ENCODE measurements at places on chromosomes 5 and 9.

GRCh38 chr9:81086416-81086815 lies 602.9 kb downstream of the TLE1 start:
- no peak for DNase-seq

DNA sequence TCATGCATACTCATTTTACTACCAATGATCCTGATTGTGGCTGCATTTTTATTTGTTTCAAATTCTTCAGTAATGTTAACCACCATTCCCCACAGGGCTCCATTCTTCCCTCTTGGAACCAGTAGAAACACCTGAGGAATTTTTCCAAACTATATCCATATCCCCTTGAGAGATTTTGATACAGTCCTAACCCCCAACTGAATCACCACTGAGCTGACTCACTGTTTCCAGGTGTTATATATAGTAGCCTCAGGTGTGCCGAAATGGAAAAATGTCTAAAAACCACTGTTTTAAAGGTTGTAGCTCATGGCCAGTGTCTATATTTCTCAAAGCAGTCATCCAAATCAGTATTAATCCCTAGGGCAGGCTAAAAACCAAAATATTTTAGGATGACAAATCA lies 85.2 kb downstream of the MRPS27 start:
- DNase-seq: no peak

DNA sequence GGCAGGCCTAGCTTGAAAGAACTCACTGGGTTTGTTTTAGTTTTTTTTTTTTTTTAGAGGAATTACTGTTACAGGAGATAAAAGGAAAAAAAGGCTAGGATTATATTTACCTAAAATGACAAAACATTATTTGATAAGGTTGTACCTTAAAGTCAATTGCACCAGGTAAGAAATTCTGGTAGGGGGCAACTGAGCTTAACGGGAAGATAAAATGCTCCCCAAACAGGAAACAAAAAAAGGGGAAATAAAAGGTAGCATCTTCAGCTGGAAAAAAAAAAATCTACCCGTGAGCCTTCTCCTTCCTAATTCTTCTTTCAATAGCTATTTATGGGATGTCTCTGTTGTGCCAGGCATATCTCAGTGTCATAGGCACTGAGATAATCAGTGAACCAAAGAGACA lies 164.5 kb downstream of the PIK3R1 start:
- DNase-seq: no peak

GRCh38 chr9:95857124-95857523 lies 18.4 kb upstream of the ERCC6L2 start:
- no peak for DNase-seq

DNA sequence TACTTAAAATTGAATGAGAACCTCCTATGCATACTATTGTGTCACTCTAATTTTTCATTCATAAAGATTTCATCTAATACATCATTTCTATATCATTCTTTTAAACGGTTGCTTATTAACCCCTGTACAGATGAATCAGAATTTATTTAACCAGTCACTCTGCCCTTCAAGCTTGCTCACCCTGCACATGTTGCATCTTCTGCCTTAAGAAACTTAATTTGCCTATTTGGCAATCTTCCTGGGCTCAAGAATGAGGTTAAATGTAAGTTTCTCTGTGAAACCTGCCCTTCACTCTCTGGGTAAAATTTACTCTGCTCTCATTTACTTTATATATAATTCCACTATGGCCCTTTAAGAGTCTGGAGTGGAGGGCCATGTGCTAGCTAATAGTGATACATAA lies 434.7 kb upstream of the ZNF608 start:
- DNase-seq: no peak

Data from right renal pelvis (tissue), 4 donors.